ENCODE measurements at places on chromosomes 7 and 10.

DNA sequence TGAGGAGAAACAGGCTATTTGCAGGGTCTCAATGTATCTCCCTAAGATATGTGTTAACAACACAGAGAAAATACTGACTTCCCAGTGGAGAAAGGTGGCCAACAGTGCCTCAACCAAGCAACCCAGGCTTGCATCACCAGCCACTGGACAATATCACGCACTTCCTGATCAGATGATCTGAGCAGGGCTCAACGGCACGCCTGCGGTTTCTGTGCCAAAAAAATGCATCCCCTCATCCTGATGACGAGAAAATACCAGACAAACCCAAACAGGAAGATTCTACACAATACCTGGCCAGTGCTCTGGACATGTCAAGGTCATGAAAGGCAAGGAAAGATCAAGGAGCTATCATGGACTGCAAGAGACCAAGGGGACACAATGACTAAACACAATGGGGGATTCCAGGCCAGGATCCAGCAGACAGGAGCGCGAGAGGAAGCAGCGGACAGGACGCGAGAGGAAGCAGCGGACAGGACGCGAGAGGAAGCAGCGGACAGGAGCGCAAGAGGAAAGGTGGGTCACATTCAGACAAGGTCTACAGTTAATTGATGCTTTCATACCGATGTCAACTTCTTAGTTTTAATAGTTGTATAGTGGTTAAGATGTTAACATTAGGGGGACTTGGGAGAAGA is 51.1 kb downstream of the GNA12 start:
- no peak for DNase-seq

DNA sequence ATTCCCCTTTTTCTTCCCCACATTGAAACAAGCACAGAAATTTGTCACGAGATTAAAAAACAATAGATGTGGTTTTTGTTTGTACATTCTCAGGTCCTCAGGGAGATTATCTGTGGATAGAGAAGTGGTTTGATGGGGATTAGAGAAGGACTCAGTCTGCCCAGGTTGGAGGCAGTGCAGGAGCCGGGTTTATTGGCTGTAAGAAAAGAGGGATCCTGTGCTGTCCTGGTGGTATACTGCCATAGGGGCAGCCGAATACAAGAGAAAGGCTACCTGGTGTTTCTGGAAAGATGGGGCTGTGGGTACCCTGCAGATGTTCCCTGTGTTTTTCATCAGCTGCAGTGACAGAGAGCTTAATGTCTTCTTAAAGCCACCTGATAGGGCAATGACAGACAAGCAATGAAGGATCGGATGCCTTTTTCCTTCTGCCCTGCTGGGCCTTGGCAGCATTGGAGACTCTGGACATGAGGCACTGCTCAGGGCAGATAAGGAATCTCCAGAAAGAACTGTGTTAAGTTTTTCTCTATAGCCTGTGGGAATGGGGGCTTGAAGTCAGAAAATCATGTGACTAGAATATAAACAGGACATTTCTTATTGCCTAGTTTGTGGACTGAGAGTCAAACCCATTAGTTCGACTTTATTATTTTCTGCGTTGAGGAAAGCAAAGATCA is 18.1 kb upstream of the GPR141 start:
- no peak for DNase-seq

- DNase-seq = no peak
Measured at GRCh38 chr7:45892407-45893035, 4.2 kb downstream of the IGFBP1 start.

GRCh38 chr7:98021588-98022351 is 31.8 kb upstream of the OCM2 start:
- DNase-seq = peak; percentile 46

- DNase-seq = no peak
Measured at GRCh38 chr10:1933215-1933614, 195.9 kb upstream of the ADARB2 start.

GRCh38 chr10:126016156-126016805 is 119.9 kb downstream of the FANK1 start:
- no peak for DNase-seq

DNA sequence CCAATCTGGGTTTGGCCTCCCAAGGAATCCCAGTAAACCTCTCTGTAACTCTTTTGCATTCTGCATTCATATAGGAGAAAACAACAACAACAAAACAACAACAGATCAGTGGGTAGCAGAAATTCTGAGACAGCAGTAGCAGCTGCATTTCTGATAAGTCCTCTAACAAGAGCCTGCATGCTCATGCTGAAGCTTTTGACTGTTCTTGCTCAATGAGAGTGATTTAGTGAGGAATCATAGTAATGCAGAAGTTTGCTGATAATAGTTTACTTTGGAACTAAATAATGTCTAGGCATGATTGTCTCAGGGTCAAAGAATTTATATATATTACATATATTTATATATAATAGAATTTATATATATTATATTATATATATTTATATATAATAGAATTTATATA is 35.2 kb downstream of the BMPER start:
- no peak for DNase-seq

- DNase-seq = no peak
Measured at GRCh38 chr10:24834869-24835268, 111.2 kb upstream of the ARHGAP21 start.

- no peak for DNase-seq
Measured at GRCh38 chr10:71801361-71801760, 28.0 kb upstream of the VSIR start.

DNA sequence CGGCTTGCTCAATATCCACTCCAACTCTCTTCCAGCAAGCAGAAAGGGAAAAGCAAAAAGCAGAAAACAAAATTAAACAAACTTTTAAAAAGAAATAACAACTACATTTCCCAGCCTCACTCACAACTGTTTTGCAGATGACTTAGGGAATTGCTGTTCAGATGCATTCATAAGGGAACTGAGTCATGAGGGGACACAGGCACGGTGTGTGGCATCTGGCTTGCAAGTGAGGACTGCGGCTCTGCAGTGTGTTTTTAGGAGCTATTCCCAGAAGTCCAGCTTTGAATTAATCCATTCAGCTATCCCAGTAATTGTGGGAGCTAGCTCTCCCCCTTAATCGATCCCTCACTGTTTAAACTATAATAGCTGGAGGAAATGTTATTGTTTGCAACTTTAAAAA is 30.3 kb downstream of the PTN start:
- DNase-seq = no peak

GRCh38 chr7:19249281-19249680 is 104.1 kb upstream of the FERD3L start:
- no peak for DNase-seq

- peak; percentile 65 for DNase-seq
Measured at GRCh38 chr10:50577681-50578350, 45.9 kb downstream of the SGMS1 start.

DNA sequence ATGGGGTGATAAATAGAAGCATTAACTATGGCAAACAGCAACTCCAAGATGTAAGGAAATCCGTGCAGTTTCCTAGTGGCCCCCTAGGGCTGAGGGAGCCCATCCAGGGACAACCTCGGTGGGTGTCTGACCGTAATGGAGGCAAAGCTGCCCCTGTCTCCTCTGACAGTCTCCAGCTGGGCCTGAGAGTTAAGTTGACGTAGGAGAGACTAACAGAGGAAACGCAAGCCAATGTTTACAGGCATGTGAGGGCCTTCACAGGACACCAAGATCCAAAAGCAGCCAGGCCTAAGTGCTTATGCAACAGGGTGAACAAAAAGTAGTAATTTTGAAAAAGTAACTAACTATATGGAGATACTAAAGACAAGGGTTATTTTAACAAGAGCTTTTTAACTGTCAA is 330.0 kb upstream of the C7orf33 start:
- no peak for DNase-seq

DNA sequence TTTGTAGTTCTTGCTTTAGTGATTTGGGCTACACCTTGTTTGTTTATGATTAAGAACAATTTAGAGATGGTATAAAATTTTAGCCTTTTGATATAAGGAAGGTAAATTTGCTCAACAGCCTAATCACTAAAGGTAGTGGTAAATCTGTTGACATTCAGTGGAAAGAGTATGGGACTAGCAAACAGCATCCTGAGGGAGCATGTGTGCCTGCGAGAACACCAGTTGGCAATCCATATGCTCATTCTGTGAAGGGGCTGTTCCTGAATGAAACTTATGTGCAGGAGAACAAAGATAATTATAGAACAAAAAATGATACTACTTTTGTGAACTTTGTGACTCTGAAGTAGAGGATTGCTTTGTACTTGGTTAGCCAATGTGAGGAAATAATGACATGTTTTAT is 44.0 kb downstream of the CAPZA2 start:
- DNase-seq = no peak

DNA sequence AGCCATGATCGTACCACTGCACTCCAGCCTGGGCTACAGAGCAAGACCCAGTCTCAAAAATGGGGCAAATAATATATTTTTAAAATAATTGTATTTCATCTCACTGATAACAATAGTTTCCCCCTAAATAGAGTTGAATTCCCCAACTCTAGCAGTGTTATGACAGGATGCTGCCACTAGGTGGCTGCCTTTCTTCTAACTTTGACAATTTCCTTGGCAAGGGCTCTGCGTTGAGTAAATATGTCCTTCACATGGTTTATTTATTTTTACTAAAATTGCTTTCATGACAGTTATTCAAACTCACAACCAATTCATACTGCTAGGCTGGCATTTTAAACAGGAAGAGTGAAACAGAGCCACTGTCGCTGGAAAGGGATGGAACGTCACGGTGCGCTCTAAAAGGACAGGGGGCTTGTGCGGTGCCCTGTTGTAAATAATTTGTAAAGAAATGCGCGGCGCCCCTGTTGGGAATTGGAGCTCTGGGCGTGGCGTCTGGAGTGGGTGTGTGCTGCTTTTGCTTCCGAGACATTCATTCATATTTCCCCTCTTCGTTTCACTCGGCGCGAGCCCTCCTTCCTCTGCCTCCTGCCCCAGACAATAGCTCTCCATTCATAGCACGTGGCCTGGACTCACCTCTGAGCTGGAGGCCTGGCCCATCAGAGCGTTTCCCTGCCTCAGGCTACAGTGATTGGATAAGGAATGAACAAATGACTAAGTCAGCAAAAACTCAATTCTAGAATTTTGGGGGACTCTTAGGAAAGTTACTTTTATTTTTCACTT is 20.5 kb upstream of the PITRM1 start:
- peak; percentile 75 for DNase-seq

DNA sequence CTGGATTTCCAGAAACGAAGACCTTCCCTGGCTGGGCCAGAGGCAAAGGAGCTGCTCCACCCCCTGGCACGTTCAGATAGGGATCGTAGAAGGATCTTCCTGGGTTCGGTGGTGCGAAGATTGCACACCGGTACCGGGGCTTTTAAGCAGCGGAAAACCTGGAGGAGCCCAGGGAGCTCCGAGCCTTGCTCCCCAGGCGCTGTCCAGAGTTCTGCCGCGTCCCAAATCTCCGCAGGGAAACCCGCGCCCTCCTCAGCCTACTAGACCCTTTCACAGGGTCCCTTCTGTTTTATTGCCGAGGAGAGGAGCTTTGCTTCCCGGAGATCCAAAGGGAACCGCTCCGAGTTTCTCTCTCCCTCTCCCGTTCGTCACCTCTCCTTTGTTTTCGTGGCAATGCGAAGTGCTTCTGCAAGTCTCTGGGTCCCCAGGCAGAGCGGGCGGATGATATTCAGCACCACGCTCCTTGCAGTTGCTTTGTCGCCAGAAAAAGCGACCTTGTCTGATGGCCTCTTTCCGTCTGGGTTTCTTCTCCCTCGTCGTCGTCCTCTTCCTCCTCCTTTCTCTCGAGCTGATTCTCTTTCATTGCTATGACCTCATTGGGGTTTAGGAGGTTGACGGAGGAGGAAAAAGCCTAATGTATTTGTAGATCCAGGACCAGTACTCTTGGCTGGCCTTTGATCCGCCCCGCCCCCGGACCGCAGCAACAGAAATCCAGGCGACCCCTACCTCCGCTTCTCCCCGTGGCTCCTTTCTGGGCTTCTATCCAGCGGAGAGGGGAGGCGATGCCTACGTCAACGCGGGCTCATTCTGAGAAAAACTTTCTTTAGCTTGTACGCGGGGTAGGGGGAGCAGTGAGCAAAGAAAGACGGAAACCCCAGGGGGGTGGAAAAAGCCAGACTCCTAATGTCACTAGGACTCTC is at the start of gene TMEM196:
Gene TMEM196 (minus strand): TSS at position 777 of the 920 bp plus-strand sequence. CDS start 921 bp downstream, outside the sequence.
- peak; percentile 37 for DNase-seq

GRCh38 chr10:127871631-127872010 is 21.1 kb downstream of the CLRN3 start:
- DNase-seq = no peak

DNA sequence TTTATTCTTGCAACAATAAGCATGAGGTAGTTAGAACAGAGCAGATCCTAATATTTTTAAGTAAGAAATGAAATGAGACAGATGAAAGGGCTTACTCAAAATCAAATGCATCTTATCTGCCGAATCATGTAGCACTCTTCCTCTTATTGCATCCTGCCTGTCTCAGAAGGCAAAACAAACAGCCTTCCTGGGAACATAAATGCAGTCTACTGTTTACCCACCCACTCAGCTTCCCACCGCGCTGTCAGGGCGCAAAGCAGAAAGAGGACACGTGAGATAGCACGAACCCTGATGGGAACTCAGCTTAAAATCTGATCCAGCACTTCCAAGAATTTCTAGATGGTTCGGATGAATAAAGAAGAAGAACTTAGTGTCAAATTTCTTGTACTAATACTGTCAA is 114.4 kb upstream of the CDK1 start:
- no peak for DNase-seq

GRCh38 chr10:115727129-115727528 is 545.9 kb downstream of the GFRA1 start:
- DNase-seq = no peak

DNA sequence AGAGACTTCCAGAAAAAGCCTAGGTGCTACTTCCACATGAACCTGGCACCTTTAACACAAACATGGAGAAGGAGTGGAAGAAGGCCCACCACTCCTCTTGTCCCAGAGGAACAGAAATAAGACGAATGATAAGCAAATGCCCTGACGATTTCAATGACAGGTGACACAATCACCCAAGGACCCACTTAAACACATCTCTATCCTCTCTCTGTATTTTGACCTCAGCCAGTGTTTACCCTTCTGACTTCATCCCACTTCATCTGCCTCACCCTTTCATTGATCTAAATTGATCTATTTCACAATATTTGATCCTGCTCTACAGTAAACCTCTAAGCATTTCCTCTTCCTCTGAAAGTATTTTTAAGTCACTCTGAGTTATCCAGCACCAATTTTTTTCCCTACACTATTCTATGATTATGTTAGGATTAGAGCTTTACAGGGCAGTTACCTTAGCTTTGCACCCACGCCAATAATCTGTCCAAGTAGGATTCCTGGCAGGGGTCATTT is 9.1 kb downstream of the GOT1 start:
- no peak for DNase-seq

DNA sequence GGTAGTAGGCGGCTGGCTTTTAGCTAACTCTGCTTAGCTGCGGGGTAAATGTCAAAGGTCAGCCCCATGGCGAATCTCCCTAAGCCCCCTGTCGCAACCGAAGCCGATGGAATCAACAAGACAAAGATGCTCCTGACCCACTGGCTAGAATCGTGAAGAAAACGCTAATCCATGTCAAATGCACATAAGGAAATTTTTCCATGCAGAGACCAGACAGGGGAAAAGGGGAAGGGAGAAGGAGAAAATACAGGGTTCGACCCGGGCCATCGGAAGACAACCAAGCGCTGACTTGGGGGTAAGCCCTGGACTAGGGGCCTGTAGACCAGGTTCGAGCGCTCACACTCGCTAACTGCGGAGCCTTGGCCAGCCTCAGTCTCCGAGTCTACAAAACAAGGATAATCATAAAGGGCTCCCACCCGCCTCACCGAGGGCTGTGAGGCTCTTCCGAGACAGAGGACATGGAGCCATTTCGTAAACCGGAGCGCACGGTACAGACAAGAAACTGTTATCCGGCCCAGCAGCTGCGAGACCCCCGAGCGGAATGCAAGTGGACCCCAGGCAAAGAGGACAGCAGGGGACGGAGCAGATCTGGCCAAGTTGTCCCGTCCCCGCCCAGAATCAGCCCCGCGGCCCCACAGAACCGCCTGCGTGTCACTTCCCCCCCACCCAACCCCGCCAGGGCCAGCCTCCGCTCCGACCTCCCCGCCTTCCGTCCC is 507 bp downstream of the SAR1A start:
- peak; percentile 50 for DNase-seq
